Glutamatergic neuron (in vitro differentiated cells): ENCODE measurements at places on chromosomes 7 and 10. TPM values are rescaled to one million over a fixed set of nuclear protein-coding genes. Genes with fewer than 3 reads are reported as not detected.

Gene ZRANB1
- 28.9 TPM for total RNA-seq

Gene CALCR
- total RNA-seq, result not detected

Gene NAT16
- total RNA-seq, result 2.4 TPM

Gene PON1
- 1.1 TPM for total RNA-seq

Gene SLC16A9
- 1.2 TPM for total RNA-seq

Gene ZNF248
- 11.1 TPM for total RNA-seq

Gene TFAM
- total RNA-seq, result 31.8 TPM

Gene SH2D4B
- total RNA-seq, result 0.12 TPM

GRCh38 chr10:128109707-128110106, 16.5 kb downstream of the MKI67 start:
- H3K36me3 ChIP-seq, result no peaks in the 10 kb centered on the region
- no peak overlapping the region for H3K4me3 ChIP-seq
- no peak for DNase-seq
- no peak overlapping the region for H3K27ac ChIP-seq
- H3K27me3 ChIP-seq, result peaks cover 1% of the 10 kb centered on the region
- H3K4me1 ChIP-seq, result no peaks in the 10 kb centered on the region

- no peak overlapping the region for H3K27ac ChIP-seq
- H3K4me3 ChIP-seq, result no peak overlapping the region
- peaks cover 3% of the 10 kb centered on the region for H3K4me1 ChIP-seq
- no peaks in the 10 kb centered on the region for H3K36me3 ChIP-seq
- H3K27me3 ChIP-seq, result peaks cover 2% of the 10 kb centered on the region
Measured at GRCh38 chr7:32535162-32535702, 39.9 kb downstream of the AVL9 start.

- peaks cover 23% of the 10 kb centered on the region for H3K4me1 ChIP-seq
- no peak for DNase-seq
- no peaks in the 10 kb centered on the region for H3K27me3 ChIP-seq
- H3K4me3 ChIP-seq, result no peak overlapping the region
- H3K36me3 ChIP-seq, result no peaks in the 10 kb centered on the region
Measured at GRCh38 chr7:16655394-16655793, 9.4 kb downstream of the BZW2 start.

GRCh38 chr10:121813211-121813815, 114.5 kb downstream of the ATE1 start:
- DNase-seq, result no peak
- H3K36me3 ChIP-seq, result no peaks in the 10 kb centered on the region
- H3K4me1 ChIP-seq, result peaks cover 2% of the 10 kb centered on the region
- H3K27me3 ChIP-seq, result no peaks in the 10 kb centered on the region
- no peak overlapping the region for H3K4me3 ChIP-seq

DNA sequence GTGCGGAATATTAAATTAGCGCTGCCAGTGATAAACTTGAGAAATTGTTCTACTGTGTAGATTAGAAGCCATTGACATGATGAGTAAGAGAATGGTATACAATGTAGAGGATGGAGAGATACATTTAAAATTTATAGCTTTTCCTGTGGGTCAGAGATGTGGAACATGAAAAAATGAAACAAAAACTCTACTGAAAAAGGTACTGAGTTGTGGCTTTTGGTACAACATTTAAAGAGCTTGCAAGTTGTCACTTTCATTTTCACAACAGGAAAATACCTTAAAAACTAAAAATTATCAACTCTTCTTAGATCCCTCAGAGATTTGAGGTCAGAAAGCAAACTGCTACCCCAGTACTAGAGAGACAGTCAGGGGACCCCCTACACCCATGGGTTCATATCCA, 348.8 kb upstream of the CDC14C start:
- no peak overlapping the region for H3K27ac ChIP-seq
- no peaks in the 10 kb centered on the region for H3K4me1 ChIP-seq
- H3K36me3 ChIP-seq, result no peaks in the 10 kb centered on the region
- H3K27me3 ChIP-seq, result no peaks in the 10 kb centered on the region
- no peak overlapping the region for H3K4me3 ChIP-seq
- DNase-seq, result no peak

- H3K36me3 ChIP-seq, result no peaks in the 10 kb centered on the region
- no peak for DNase-seq
- H3K4me3 ChIP-seq, result no peak overlapping the region
- H3K27me3 ChIP-seq, result peaks cover 2% of the 10 kb centered on the region
- no peak overlapping the region for H3K27ac ChIP-seq
- no peaks in the 10 kb centered on the region for H3K4me1 ChIP-seq
Measured at GRCh38 chr10:5525561-5526341, 990 bp downstream of the CALML3 start.

- H3K27ac ChIP-seq, result no peak overlapping the region
- peaks cover 17% of the 10 kb centered on the region for H3K36me3 ChIP-seq
- H3K4me3 ChIP-seq, result no peak overlapping the region
Measured at GRCh38 chr7:3201937-3202710, 98.9 kb upstream of the SDK1 start.

DNA sequence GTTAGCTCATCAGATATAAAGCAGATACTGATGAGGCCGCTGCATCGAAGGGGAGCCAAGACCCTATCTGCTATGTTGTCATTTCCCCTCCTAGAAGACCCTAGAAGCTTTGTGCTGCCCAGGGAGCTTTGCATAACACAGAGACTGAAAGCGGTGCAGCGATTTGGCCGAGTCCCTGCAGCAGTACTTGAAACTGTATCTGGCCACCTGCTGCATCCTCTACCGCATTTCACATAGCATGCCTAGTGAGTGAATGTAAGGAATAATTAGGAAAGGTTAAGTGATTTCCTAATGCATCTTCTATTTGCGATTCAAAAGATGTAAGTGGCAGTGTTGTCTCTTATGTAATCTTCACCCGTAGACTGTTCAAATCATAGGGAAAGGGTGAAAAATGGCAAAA, 106.7 kb downstream of the LRMDA start:
- H3K36me3 ChIP-seq, result no peaks in the 10 kb centered on the region
- no peak overlapping the region for H3K4me3 ChIP-seq
- no peak for DNase-seq
- H3K4me1 ChIP-seq, result peaks cover 9% of the 10 kb centered on the region
- H3K27me3 ChIP-seq, result peaks cover 2% of the 10 kb centered on the region
